ENCODE measurements at places on chromosomes 1 and 21.

GRCh38 chr1:197374428-197374827 is 106.4 kb downstream of the CRB1 start:
- no peak for DNase-seq

GRCh38 chr1:29974316-29974724 is 738.0 kb downstream of the PTPRU start:
- DNase-seq: no peak

DNA sequence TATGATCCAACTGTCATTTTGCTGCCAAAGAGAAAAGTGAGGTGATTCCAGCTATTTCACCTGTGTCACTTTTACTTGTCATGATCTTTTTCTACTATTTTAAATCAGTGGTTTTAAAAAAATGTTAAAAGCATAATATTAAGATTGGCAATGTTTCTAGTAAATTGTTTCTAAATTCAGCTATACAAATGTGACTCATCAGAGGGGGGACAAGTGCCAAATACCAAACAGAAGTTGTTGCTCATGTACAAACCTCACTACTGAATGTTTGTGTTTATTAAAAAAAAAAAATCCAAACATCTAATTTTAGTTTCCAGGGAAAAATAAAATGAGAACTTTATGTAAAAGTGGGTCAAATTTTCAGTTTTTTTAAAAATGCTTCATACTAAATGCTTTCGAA is 346.2 kb upstream of the SNX7 start:
- no peak for DNase-seq

GRCh38 chr1:245288796-245289195 is 134.0 kb downstream of the KIF26B start:
- DNase-seq: no peak

- no peak for DNase-seq
These were observed 12.7 kb downstream of the SPATC1L start for GRCh38 chr21:46171585-46171984.

All from glutamatergic neuron (in vitro differentiated cells).